ENCODE measurements at places on chromosomes 3 and 15. TPM values are rescaled to one million over a fixed set of nuclear protein-coding genes. Genes with fewer than 3 reads are reported as not detected.

Gene GOLGA8M
- 2.5 TPM for total RNA-seq

DNA sequence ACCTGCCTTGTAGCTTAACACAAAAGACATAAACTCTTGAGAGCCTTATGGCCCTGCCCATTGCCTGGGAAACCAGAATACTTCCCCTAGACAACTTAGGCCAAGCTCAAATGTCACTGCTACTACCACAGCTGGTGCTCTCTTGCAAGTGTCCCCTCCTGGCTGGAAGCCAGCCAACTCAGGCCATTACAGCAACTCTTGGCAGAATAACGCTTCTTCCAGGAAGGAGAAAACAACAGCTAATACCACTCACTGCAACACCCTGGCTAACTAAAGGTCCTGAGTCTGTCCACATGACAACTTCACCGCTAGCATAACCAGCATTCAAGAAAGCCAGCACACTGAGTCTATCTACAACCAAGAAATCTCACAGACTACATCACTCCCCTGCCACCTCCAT, 5.1 kb upstream of the B4GALT4 start:
- peak; percentile 36 for DNase-seq

- no peak for DNase-seq
Observed at GRCh38 chr3:196677353-196677752, 34.7 kb downstream of the CEP19 start.

Gene B3GNT5
- 2.1 TPM for total RNA-seq

- no peak for DNase-seq
Observed at GRCh38 chr3:123936400-123936799, 24.6 kb downstream of the CCDC14 start.

Gene CDHR4
- total RNA-seq: not detected

Gene IL20RB
- total RNA-seq: 0.44 TPM

DNA sequence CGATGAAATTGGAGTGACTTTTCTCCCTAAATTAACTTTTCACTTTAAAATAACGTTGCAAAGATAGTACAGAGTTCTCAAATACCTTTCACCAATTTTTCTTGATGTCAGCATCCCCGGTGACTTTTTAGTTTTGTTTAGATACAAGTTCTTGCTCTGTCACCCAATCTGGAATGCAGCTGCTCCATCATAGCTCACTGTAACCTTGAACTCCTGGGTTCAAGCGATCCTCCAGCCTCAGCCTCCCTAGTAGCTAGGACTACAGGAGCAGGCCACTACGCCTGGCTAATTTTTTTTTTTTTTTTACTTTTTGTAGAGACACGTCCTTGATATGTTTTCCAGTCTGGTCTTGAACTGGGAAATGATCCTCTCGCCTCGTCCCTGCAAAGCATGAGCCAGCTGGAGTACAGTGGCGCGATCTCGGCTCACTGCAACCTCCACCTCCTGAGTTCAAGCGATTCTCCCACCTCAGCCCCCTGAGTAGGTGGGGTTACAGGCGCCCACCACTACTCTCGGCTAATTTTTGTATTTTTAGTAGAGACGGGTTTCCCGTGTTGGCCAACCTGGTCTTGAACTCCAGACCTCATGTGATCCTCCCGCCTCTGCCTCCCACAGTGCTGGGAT, 747 bp downstream of the NSUN3 start:
- DNase-seq: no peak

Gene PLCB2
- 8.5 TPM for total RNA-seq

Gene FGD5
- 13.9 TPM for total RNA-seq

Gene SV2B
- 2.8 TPM for total RNA-seq

DNA sequence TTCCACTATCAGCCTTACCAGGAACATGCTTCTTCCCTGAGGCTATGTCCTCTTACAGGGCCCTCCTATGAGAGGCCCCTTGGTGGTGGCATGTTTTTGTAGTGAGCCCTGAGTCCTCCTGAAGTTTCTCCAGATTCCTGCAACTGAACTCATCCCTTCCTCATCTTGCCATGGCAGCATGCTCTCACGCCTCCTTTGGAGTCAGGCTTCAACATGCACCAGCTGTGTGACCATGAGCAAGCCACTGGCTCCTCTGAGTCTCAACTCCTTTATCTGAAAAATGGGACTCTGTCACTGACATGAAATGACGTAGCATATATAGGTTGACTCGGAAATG, 216.3 kb upstream of the TLE3 start:
- no peak for DNase-seq

GRCh38 chr15:82128401-82129148, 82.8 kb upstream of the MEX3B start:
- no peak for DNase-seq

- DNase-seq: no peak
Observed at GRCh38 chr3:10925436-10926255, 66.9 kb upstream of the SLC6A1 start.

DNA sequence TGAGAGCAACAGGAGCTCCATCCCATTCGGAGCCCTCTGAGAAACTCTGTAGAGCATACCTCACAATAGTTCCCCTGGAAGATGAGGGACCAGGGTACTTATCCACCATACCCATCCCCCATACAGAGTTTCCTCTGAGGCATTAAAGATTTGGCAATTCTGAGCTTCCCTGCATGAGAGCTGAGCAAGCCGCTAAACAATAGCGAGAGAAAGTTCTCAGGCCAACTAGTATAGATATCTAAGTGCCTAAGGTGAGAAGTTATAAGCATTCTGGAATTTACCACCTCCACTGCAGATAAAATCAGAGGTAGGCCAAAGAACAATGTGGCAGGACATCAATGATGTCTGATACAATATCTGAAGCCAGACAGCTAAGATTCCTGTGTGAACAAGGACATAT, 129.1 kb upstream of the MBNL1 start:
- no peak for DNase-seq

DNA sequence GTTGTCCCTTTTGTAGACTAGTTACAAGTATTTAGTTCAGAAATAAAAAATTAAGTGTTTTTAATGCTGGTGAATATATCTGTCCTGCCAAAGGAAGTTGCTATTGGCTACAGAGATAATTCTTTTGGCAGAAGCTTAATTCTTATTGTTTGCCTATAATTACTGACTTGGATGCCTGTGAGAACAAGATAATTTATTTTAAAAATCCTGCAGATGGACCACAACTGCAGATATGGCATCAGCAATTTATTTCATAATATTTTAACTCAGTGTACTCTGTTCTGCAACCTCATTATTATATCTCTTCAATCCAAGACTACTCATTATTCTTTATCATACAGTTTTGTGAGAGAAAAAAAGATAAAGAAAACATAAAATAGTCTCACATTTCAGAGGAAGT, 789.8 kb downstream of the NAALADL2 start:
- DNase-seq: no peak

GRCh38 chr3:123078101-123078500, 11.3 kb downstream of the PDIA5 start:
- DNase-seq: no peak

DNA sequence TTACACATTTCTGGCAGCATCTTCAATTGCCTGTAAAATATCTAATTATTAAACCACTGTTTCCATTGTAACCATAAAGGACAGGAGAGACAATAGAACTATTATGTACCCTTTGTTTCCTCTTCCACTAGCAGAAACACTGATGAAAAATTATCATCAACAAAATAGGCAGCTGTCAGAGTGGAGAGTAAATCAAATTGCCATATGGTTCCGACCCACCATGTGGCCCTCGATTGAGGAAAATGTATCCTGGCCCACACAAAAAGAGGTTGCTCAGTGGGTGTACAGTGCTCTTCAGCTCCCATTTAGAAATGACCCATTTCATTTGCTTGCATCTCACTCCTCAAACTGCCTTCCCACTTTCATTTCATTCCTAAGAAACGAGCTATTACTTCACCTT, 570.6 kb upstream of the UBE2E2 start:
- no peak for DNase-seq

Gene ZIC1
- total RNA-seq: not detected

DNA sequence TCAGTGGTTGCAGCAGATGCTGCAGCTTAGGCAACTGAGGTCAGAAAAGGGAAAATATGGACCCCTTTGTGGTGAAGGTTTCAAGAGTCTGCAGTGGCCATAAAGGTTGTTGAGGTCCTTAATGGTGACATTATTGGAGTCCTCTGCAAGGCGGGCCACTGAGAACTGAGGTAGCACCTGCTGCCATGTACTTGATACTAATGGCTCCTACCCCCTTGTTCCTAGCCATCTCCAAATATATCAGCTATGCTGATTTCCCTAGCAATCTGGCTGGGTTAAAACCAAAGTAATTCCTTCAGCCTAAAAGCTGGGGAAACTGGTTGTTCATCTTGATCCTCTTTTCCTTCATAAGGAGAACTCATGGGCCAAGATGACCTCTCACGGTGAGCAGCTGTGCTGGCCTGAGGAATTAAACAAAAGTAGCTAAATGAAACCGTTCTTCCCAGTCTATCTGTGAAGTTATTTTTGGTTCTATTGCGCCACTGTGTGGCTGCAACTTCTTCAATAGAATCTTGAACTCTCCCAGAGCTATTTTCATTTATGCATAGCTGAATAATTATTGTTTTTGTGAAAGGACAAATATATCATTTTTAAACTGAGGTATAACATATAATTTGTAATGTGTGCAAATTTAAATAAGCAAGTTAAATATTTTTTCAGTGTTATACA, 76.1 kb upstream of the PLSCR4 start:
- DNase-seq: no peak

Gene LRRK1
- total RNA-seq: 3.0 TPM

DNA sequence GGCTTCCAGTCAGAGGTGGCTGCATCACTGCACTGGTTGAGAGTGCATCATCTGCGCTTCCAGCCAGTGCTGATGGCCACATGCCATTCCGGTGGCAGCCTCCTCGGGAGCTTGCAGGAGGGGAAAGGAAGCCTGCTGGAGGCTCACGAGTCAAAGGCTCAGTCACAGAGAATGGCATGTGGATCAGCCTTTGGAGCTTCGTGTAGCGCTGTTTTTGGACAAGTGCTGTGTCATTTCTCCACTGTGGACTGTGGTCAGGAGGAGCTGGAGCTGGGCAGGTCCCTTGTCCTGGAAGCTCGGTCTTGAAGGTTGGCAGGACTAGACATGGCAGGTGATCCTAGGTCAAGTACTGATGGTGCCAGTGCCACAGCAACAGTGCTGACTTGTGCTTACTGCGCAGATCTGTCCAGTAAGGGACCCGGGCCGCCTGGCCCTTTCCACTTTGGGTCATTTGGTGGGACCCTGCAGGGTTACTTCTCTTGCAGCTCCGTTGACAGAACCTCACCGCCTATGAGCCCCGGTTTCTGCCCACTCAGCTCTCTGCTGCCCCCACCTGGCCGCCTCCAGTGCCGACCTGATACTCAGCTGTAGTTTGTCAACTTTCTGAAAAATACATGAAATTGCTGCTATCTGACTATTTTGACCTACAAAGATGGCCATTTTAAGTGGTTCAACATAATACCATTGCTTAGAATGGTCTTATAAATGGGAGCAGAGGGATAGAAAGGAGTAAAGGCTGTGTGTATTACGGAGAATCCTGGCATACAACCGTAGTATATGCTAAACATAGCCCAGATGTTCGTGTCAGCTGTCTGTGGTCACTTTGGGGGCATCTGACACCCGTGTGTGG, 27.6 kb upstream of the TRPM1 start:
- peak; percentile 75 for DNase-seq

DNA sequence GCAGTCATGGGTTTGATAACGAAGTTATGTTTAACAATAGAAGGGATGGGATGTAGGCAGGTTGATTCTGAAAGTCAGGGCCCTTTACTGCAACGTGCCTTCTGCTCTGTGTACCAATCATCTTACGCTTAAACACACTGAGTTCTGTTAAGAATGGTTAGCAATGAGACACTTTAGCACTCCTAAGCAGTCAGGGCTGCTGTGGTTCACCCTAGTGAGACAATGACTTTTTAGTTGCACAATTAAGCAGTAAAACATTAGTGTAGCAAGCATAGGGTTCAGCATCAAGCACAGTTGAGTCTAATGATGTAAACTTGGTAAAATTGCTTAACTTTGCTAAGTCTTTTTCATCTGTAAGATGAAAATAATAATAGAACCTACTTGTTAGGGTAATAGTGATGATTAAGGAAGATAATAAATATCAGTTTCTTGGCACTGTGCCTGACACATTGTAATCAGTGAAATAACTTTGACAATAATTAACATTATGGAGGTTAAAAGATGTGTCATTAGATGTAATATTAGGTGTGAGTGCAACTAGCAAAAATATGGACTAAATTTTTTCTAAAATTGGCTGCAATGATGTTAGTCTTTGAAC, 484.2 kb upstream of the THBS1 start:
- no peak for DNase-seq

GRCh38 chr3:55647063-55647462, 160.0 kb upstream of the WNT5A start:
- DNase-seq: no peak

- no peak for DNase-seq
Observed at GRCh38 chr3:175149675-175150074, 290.5 kb downstream of the NAALADL2 start.

GRCh38 chr3:42780892-42781700, 8.0 kb upstream of the CCDC13 start:
- DNase-seq: no peak

Gene IGSF10
- total RNA-seq: 3.1 TPM

- no peak for DNase-seq
Observed at GRCh38 chr3:87501076-87501475, 224.7 kb upstream of the POU1F1 start.

Gene CDCP1
- total RNA-seq: 0.25 TPM

Gene CXCR6
- total RNA-seq: 0.33 TPM

Gene P2RY14
- total RNA-seq: 2.9 TPM

GRCh38 chr15:84914351-84914750, 29.9 kb downstream of the SLC28A1 start:
- DNase-seq: no peak

- no peak for DNase-seq
Observed at GRCh38 chr15:78689626-78690025, 48.6 kb upstream of the CHRNB4 start.

DNA sequence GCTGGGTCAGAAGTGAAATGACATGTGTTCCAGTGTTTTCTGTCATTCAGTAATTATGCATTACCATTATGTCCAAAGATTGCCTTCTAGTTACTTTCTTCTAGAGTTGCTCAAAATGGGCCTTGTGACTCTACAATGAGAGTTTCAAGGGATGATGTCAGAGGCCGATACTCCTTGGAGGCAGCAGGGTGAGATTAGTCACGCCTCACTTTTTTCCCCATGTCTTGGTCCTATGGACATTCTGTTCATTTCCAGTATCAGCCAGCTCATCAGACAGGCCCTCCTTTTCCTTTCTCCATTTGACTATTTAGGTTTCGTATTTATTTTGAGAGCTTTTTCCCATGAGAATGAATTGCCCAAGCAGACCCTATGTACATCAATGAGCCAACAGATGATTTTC, 17.5 kb downstream of the VGLL3 start:
- no peak for DNase-seq

Gene IFT80
- total RNA-seq: 10.9 TPM

Gene FSTL1
- 243 TPM for total RNA-seq

Gene IQCH
- total RNA-seq: 1.1 TPM

Gene ZMYND10
- total RNA-seq: not detected

Gene ZNF502
- total RNA-seq: 3.4 TPM

Gene LMAN1L
- 8.1 TPM for total RNA-seq

DNA sequence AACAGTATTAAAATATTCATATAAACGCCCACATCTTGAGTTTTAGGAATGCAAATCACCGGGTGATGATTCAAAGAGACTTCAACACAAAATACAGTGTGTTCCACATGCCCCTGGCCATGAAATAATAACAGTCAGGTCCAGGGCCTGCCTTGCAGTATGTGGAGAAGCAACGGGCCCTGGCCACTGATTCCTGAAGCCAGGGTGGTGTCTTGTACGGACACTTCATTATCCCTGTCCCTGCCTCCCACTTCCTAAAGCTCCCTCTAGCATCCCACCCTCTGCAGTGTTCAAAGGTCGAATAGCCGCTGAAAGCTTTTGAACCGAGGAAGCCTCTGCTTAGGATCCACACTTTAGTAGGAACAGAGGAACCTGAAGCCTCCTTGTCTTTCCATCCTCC, 50.4 kb upstream of the PCSK6 start:
- no peak for DNase-seq

Gene OR5K2
- not detected for total RNA-seq
